ENCODE measurements at places on chromosomes 12 and 14. TPM values are rescaled to one million over a fixed set of nuclear protein-coding genes. Genes with fewer than 3 reads are reported as not detected.

TMEM30B gene
- 1.7 TPM for total RNA-seq

- H3K36me3 ChIP-seq: no peaks in the 10 kb centered on the region
- H3K27ac ChIP-seq: no peak overlapping the region
- no peaks in the 10 kb centered on the region for H3K27me3 ChIP-seq
- H3K4me3 ChIP-seq: no peak overlapping the region
- no peak for DNase-seq
- peaks cover 23% of the 10 kb centered on the region for H3K4me1 ChIP-seq
Measured at GRCh38 chr12:89936631-89937030, 228.0 kb upstream of the ATP2B1 start.

DNA sequence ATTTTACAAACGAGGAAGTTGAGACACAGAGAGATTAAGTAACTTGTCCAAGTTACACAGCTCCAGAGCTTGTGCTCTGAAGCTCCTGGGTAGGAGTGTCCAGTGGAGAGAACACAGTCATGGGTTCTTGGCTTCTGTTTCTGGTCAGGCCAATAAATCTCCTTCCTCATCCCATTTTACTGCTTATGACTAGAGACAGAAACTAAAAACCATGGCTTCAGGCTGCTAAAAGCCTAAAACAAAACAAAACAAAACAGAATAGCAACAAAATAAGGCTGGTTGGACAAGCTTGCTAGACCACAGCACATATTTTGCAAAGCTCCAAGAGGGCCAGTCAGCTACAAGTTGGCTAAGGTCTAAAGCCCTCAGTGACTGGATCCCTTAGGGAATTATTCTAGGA lies 49.8 kb downstream of the PTGER2 start:
- peaks cover 8% of the 10 kb centered on the region for H3K4me1 ChIP-seq
- no peak for DNase-seq
- no peaks in the 10 kb centered on the region for H3K36me3 ChIP-seq

ALDH2 gene
- 3.8 TPM for total RNA-seq

DNA sequence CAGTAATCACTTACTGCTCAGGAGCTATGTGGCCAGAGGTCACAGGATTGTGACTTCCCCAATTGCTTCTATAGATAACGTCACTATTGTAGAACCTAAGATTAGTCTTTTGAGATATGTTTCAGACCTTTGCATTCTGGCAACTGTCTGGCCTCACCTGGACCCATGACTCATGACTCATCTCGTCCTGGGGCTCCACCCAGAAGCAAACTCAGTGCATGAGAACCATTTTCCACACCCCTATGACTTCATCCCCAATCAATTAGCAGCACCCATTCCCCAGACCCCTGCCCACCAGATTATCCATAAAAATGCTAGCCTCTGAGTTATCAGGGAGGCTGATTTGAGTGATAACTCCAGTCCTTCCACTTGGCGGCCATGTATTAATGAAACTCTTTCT lies 186.9 kb downstream of the EMP1 start:
- no peaks in the 10 kb centered on the region for H3K36me3 ChIP-seq
- H3K27ac ChIP-seq: no peak overlapping the region
- no peak for DNase-seq
- peaks cover 8% of the 10 kb centered on the region for H3K27me3 ChIP-seq
- no peaks in the 10 kb centered on the region for H3K4me1 ChIP-seq
- H3K4me3 ChIP-seq: no peak overlapping the region

DNA sequence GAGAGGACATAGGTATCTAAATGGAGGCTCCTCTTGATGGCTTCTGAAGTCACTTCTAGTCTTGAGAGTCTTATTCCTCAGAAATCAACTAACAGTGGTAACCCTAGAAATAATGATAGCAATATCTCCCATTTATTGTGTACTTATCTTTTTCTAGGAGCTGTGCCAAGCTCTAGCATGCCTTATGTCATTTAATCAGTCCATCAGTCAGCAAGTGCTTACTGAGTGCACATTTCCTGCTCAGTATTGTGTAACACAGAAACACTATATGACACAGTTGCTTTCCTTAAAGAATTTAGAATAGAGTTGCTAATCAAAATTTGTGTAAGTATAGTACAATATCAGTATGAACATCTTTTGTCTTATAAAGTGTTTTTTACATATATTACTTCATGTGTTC lies 36.6 kb downstream of the KRT76 start:
- no peak for DNase-seq
- no peaks in the 10 kb centered on the region for H3K36me3 ChIP-seq
- H3K4me1 ChIP-seq: no peaks in the 10 kb centered on the region
- H3K4me3 ChIP-seq: no peak overlapping the region

GRCh38 chr12:66735275-66735674 lies 56.4 kb upstream of the GRIP1 start:
- no peak overlapping the region for H3K27ac ChIP-seq
- H3K4me3 ChIP-seq: no peak overlapping the region
- H3K27me3 ChIP-seq: no peaks in the 10 kb centered on the region
- no peaks in the 10 kb centered on the region for H3K36me3 ChIP-seq
- H3K4me1 ChIP-seq: peaks cover 9% of the 10 kb centered on the region

GRCh38 chr12:39612250-39612649 lies 7.4 kb downstream of the ABCD2 start:
- no peaks in the 10 kb centered on the region for H3K27me3 ChIP-seq
- no peak overlapping the region for H3K27ac ChIP-seq
- no peak overlapping the region for H3K4me3 ChIP-seq
- H3K36me3 ChIP-seq: peaks cover 25% of the 10 kb centered on the region
- peaks cover 56% of the 10 kb centered on the region for H3K4me1 ChIP-seq

- peak overlapping the region; percentile 84 for H3K27ac ChIP-seq
- H3K4me1 ChIP-seq: peaks cover 51% of the 10 kb centered on the region
- peak; percentile 44 for DNase-seq
- peak overlapping the region; percentile 77 for H3K4me3 ChIP-seq
- no peaks in the 10 kb centered on the region for H3K27me3 ChIP-seq
Measured at GRCh38 chr12:118060301-118061010, 523 bp downstream of the WSB2 start.

DNA sequence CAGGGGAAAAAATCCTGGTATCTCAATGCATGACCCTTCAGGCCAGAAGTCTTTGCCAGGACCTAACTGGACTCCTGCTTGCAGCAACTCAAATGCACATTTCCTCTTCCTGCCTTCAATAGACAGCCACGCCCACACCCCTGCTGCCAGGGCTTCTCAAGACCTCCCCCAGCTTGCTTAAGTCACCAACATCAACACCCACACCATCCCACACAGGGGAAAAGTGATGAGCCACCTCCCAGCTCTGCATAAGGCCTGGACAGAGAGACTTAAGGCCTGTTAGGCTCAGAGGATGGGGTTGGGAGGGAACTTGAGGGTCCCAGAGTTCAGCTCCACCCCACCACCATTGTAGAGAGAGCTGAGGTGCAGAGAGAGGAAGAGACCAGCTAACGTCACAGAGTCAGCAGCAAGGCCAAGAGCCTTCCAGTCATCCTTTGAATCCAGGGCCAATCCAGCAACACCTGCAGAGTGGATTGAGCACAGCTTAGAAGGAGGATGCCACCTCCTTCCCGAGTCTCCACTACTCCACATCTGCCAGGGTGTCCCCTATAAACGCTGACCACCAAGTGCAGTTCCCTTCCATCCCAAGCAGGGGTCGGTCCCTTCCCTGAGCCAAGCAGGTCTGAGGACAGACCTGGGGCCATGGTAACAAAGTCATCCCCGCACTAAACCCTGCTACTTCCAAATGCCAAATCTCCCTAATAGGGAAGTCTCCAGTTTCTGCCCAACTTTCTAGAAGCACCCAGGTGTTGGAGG lies 50.0 kb downstream of the KDM2B start:
- H3K36me3 ChIP-seq: peaks cover 26% of the 10 kb centered on the region
- DNase-seq: peak; percentile 92
- peak overlapping the region; percentile 18 for H3K4me3 ChIP-seq
- H3K27me3 ChIP-seq: no peaks in the 10 kb centered on the region
- peaks cover 54% of the 10 kb centered on the region for H3K4me1 ChIP-seq
- peak overlapping the region; percentile 86 for H3K27ac ChIP-seq

DNA sequence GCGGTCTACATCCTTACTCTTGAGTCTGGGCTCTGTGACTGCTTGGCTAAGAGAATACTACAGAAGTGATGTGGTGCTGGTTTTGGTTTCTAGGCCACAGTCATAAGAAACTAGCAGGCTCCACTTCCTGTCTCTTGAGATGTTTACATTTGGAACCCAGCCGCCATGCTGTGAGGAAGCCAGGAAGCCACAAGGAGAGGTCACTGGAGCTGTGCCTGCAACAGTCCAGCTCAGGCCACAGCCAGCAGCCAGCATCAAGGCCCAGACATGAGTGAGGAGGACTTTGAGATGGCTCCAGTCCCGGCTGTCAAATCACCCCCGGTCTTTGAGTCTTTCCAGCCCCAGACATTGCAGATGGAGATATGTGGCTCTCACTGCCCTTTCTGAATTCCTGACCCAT lies 12.9 kb upstream of the FAM181A start:
- peaks cover 3% of the 10 kb centered on the region for H3K4me1 ChIP-seq
- DNase-seq: peak; percentile 28
- H3K4me3 ChIP-seq: no peak overlapping the region
- H3K27me3 ChIP-seq: peaks cover 2% of the 10 kb centered on the region
- no peaks in the 10 kb centered on the region for H3K36me3 ChIP-seq
- no peak overlapping the region for H3K27ac ChIP-seq

PTPRR gene
- total RNA-seq: not detected

Measured in activated CD8-positive, alpha-beta T cell treated with anti-CD3 and anti-CD28 coated beads for 36 hours (primary cell).